ENCODE measurements at places on chromosomes 12 and 14.
A peak's percentile ranks its signal among the peaks of the same experiment; 100 is the strongest.

GRCh38 chr14:33062881-33063280, 124.2 kb downstream of the NPAS3 start:
- DNase-seq: no peak

GRCh38 chr14:20477211-20477876, 8.1 kb downstream of the PNP start:
- DNase-seq: no peak

GRCh38 chr12:46149079-46149464, 119.8 kb downstream of the SLC38A1 start:
- no peak for DNase-seq

DNA sequence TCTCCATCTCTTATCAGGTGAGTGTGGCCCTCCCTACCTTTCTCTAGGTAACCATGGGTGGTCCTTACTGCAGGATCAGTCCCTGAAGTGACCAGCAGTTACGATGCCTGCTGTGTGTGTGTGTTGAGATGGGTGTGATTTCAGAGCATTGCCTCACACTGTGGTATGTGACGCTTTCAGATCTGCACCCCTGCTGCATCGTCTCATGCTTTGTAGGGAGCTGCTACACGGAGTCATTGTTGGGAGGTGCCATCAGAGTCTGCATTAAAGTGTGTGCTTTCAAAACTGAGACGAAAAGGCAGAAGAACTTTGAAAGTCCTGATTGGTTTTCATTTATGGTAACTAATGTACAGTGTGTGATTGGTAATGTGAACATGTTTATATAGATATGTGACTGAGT, 150.5 kb downstream of the PELI2 start:
- no peak for DNase-seq

DNA sequence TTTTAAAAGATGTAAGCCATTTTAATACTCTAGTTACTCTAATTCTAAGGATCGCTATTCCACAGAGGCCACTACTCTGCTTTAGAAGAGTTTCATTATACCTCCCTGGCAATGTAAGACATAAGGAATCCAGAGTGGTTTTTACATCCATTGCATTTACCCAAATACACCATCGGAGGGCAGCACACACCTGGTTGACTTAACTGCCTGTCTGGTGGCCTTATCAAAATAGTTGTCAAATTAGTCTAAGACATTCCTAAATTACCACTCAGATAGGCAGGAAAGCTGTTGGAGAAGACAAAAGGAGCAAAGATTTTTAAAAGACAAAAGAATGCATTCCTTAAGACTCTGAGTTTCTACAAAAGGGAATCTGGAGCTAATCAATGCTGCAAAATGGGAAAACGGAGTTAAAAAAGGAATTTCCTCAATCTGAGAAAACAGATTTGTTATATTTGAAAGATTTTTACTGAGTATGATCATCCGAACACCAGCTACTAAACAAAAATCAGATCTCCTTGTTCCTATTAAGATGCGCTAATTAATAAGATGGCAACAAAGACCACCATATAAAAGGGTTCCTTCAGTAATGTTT, 33.8 kb upstream of the FGD4 start:
- DNase-seq: peak; percentile 63

DNA sequence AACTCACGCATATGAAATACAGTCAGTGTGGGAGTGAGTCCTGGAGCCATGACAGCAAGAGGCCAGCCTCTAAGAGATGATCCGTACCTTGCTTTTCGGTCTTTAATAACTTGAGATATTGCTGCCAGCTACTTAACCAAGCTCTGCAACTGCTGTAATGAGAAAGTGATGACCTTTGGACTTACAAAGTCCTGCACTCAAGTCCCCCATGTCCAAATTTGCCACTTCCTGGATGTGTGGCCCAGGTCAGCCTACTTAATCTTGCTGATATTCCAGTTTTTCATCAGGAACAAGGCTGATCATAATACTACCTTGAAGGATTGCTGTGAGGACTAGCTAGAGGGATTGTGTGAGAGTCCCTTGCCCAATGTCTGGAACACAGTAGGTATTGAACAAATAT, 33.8 kb upstream of the DUSP6 start:
- DNase-seq: no peak
